ENCODE measurements at places on chromosomes 4 and X. TPM values are rescaled to one million over a fixed set of nuclear protein-coding genes. Genes with fewer than 3 reads are reported as not detected.

Gene VCX3A
- not detected for total RNA-seq

Gene TEX11
- not detected for total RNA-seq

Gene PRSS12
- total RNA-seq, result 70.8 TPM

Gene DUSP21
- not detected for total RNA-seq

Gene NHS
- 9.0 TPM for total RNA-seq

Gene CLGN
- total RNA-seq, result under 0.01 TPM

Gene BMP15
- not detected for total RNA-seq
